ENCODE measurements at places on chromosomes 11 and 22.

DNA sequence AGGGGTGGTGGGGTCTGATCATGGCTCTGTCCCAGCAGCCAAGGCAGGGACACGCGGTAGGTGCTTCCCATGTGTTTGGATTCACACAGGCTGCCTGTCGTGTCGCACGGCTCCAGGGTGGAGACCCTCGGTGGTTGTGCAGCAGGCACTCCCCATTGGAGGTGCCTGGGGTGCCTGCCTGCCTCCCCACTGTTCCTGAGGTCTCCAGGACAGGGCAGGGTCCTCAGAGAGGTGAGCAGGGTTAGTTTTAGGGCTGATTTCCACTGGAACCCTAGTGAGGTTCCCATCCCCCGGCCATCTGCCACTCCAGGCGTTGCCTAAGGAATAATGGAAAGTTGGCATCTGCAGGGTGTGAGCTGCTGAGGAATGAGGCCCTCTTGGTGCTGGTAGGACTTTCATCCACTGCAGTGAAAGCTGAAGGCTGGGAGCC, 32.3 kb downstream of the OSBPL5 start:
- DNase-seq = no peak

GRCh38 chr11:22666688-22667439, 453 bp downstream of the GAS2 start:
- no peak for DNase-seq

GRCh38 chr11:123603666-123604065, 50.8 kb downstream of the SCN3B start:
- no peak for DNase-seq

- DNase-seq = peak; percentile 5
Observed at GRCh38 chr11:74948546-74948897, 369 bp downstream of the XRRA1 start.

GRCh38 chr11:129854232-129854805, 38.7 kb downstream of the TMEM45B start:
- DNase-seq = no peak

GRCh38 chr11:26937386-26937785, 56.5 kb upstream of the FIBIN start:
- DNase-seq = no peak

DNA sequence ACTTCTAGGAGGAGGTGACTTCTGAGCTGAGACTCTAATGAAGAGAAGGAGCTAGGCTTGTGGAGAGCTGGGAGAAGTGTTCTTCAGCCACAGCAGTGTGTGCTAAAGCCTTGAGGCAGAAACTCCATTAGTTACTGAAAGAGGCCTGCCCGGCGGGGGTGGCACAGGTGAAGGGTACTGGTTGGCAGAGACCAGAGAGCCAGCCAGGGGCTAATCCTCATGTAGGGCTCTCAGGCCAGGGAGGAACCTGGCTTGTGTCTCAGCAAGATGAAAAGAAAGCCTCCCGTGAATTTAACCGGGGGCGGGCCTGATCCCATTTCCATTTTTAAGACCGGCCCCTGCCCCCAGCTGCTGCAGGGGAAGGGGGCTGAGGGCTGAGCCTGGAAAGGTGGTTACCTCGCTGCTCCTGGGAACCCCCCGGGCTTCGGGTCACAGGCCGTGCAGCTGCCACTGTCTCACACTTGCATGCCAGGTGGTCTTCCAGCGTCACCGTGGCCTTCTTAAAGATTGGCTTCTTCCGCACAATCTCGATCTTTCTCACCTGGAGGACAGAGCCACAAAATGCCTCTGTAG, 15.0 kb downstream of the PDGFB start:
- no peak for DNase-seq
